ENCODE measurements at places on chromosomes 4 and X. TPM values are rescaled to one million over a fixed set of nuclear protein-coding genes. Genes with fewer than 3 reads are reported as not detected.

DNA sequence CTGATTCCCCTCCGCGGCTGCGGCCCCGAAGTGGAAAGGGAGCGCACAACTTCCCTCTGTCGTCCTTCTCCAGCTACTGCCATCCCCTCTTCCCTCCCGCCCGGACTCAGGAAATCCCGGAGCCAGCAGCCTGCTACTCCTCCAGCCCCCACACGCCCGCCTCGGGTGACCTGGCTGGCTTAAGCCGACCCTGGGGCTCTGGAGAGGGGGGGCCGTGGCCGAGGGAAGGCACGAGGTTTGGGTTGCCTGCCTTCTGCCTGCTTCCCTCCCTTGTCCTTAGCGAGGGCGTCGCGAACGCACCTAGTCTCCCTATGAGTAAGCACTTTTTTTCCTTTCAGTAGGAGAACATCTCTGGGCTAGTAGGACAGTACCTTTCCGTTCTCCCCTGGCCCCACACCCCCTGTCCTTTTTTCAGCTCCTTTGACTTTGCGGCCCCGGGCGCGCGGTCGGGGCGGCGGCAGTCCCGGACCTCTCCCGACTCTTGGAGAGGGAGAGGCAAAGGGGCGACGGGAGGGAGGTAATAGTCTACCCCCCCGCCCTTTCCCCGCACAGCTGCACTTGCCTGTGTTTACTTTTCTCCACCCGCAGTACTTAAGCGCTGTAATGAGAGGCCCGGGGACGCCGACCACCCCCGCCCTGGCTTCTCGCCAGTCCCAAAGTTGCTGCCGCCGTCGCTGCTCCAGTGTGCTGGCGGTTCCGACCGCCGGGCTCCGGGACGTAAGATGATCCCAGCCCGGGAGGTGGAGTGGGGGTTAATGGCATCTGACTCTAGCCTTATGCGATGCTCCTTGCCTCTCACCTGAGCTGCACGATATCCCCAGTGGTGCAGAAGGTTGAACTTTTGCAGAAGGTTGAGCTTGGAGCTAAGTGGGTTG, 868 bp downstream of the PLS3 start:
- H3K36me3 ChIP-seq = no peaks in the 10 kb centered on the region
- peak overlapping the region; percentile 82 for H3K27ac ChIP-seq
- peaks cover 10% of the 10 kb centered on the region for H3K4me1 ChIP-seq
- peak overlapping the region; percentile 66 for H3K4me3 ChIP-seq
- H3K27me3 ChIP-seq = peaks cover 65% of the 10 kb centered on the region
- peak; percentile 55 for DNase-seq

GRCh38 chrX:3440981-3441380, 94.5 kb upstream of the MXRA5 start:
- DNase-seq = no peak
- no peak overlapping the region for H3K27ac ChIP-seq
- no peak overlapping the region for H3K4me3 ChIP-seq
- H3K4me1 ChIP-seq = no peaks in the 10 kb centered on the region
- H3K27me3 ChIP-seq = no peaks in the 10 kb centered on the region

Gene C4orf50
- total RNA-seq = not detected

- no peaks in the 10 kb centered on the region for H3K36me3 ChIP-seq
- no peak overlapping the region for H3K4me3 ChIP-seq
- DNase-seq = no peak
- H3K4me1 ChIP-seq = no peaks in the 10 kb centered on the region
- no peaks in the 10 kb centered on the region for H3K27me3 ChIP-seq
Measured at GRCh38 chrX:31449081-31449480, 377.2 kb upstream of the FTHL17 start.

All from A673 (cell line).